ENCODE measurements at places on chromosomes 11 and 22. TPM values are rescaled to one million over a fixed set of nuclear protein-coding genes. Genes with fewer than 3 reads are reported as not detected.

DNA sequence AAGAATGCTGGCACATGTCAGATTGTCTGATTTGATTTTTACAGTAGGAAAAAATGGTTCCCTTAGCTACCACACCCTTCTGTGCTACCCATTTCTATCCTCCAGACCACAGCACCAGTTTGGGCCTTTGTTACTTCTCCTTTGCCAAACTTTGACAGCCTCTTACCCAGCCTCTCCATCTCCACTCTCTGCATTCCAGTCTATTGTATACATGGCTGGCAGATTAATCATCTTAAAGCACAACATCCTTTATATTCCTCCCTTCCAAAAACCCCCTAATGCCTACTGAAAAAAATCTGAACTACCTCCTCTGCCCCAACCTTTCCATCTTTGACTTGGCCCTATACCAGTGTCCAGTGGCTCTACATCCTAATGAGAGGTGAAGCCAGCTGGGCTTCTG, 10.8 kb upstream of the PANX1 start:
- no peak for DNase-seq

- DNase-seq: peak; percentile 67
Measured at GRCh38 chr11:19903620-19904069, 191.0 kb downstream of the NAV2 start.

GRCh38 chr11:32829680-32830412, at the start of gene PRRG4:
Gene PRRG4, plus strand, starts transcription at chr11:32829927. Its CDS starts 603 bp downstream, at chr11:32830530.
- peak; percentile 87 for DNase-seq

GRCh38 chr11:9169595-9170295, 78.3 kb upstream of the SCUBE2 start:
- DNase-seq: no peak

DNA sequence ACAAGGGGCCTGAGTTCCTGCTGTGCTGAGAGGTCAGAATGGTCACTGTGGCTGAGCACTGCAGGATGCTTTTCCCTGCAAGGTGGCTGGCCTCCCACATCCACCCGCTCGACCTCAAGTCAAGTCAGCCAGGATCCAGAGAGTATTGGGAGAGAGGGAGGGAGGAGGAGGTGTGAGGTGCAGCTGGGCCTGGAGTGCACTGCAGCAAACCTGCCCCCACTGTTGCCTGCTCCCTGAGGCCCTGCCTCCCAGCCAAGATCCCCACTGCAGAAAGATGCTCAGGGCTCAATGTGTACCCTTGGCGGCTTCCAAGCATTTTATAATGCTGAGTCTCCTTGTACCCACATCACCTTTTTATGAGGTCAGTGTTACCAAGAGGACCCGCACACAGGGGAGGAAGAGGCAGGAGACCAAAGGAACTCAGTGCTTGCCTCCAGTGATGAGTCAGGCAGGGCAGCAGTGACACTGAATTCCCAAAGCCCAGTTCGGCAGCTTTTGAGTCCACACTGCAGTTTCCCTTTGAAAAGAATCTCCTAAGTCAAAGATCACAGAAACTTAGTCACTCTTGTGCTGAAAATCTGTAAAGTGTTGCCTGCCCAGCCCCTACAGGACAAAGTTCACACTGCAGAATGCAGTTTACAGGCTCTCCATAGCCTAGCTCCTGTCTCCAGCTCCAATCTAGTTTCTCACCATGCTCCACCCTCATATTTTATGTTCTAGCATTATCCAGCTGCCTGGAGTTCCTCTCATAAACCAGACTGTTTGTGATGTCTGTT, 3.1 kb downstream of the ENDOD1 start:
- DNase-seq: peak; percentile 40

GRCh38 chr11:118620529-118621070, 13.2 kb downstream of the PHLDB1 start:
- no peak for DNase-seq

- DNase-seq: no peak
Measured at GRCh38 chr11:46417711-46418110, 26.1 kb upstream of the CHRM4 start.

DERL3 gene
- total RNA-seq: 2.0 TPM

OR4D5 gene
- not detected for total RNA-seq
